ENCODE measurements at places on chromosomes 1 and 21.

DNA sequence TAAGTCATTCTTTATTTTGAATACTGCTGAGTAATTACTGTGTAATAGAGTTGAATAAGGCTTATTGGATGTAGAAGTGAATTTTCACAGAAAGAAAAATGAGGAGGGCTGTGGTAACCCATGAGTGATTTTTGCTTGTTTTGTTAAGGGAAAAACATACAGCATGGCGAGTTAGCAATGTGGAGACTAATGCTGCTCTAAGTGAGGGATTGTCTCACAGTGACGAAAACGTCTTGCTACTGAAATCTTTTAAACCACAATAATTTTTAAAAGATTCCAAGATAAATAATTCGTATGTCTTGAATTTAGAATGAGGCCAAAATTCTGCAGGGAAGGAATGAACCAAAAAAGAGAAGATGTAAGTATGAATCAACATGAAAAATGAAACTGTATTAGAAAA, 16.2 kb upstream of the PLA2G4A start:
- no peak for DNase-seq

GRCh38 chr1:172135076-172135672, 285.3 kb upstream of the C1orf105 start:
- DNase-seq = peak; percentile 53

GRCh38 chr1:181910905-181911304, 150.6 kb downstream of the ZNF648 start:
- no peak for DNase-seq

GRCh38 chr1:78274814-78275213, 216.0 kb upstream of the PTGFR start:
- no peak for DNase-seq

- DNase-seq = no peak
Measured at GRCh38 chr1:117237726-117238381, 27.1 kb upstream of the VTCN1 start.

GRCh38 chr1:245926888-245927287, 580.2 kb downstream of the SMYD3 start:
- no peak for DNase-seq

- DNase-seq = no peak
Measured at GRCh38 chr21:26157801-26158200, 12.8 kb downstream of the APP start.

DNA sequence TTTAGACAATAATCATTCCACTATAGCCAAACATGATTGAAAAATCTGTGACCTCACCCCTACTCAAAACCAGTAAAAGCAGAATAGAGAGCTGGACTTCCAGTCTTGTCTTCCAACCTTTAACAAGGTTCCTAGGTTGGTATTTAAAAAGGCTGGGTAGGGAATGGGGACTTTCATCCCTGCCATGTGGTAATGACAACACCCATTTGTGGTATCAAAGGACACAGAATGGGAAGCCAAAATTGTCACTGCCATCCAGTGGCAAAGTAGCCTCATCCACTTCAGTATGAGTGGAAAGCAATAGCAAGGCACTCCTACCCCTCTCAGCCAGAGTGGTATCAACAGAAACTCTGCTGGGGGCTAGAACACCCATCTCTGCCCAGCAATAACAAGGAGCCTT, 33.9 kb downstream of the UCHL5 start:
- DNase-seq = no peak

DNA sequence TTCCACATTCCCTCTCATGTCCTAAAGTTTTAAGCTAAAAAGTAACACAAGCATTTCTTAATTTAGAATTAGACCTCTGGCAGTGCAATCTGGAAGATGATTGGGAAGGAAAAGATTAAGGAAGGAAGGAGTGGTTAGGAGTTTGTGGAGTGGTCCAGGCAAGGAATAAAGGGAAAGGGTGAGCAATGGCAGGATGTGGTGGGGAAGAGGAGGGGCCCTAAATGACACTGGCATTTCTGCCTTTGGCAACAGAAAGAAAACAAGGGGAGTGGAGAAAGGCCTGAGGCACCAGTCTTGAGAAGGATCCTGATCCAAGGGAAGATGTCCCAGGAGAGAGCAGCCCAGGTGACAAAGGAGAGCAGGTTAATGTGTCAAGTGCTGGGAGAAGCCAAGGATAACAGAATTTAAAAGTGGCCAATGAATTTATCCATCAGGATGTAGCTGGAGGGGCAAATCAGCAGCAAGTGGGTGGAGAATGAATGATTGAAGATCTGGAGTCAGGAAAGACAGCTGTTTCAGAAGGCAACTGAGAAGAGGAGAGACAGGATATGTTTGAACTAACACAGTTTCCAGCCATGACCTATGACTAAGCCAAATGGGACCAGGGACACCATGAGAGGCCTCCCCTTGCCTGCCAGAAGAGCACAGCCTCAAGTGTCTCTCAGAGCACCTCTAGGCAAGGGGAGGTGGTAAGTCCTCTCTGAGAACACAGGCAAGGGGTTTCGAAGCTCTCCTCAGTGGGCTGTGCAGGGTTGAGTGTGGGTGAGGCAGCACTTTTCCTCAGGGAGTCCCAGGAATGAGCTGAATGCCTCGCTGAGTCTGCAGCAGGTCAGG, 20.9 kb upstream of the LY9 start:
- DNase-seq = no peak

GRCh38 chr1:60747353-60747752, 335.0 kb upstream of the NFIA start:
- DNase-seq = no peak

DNA sequence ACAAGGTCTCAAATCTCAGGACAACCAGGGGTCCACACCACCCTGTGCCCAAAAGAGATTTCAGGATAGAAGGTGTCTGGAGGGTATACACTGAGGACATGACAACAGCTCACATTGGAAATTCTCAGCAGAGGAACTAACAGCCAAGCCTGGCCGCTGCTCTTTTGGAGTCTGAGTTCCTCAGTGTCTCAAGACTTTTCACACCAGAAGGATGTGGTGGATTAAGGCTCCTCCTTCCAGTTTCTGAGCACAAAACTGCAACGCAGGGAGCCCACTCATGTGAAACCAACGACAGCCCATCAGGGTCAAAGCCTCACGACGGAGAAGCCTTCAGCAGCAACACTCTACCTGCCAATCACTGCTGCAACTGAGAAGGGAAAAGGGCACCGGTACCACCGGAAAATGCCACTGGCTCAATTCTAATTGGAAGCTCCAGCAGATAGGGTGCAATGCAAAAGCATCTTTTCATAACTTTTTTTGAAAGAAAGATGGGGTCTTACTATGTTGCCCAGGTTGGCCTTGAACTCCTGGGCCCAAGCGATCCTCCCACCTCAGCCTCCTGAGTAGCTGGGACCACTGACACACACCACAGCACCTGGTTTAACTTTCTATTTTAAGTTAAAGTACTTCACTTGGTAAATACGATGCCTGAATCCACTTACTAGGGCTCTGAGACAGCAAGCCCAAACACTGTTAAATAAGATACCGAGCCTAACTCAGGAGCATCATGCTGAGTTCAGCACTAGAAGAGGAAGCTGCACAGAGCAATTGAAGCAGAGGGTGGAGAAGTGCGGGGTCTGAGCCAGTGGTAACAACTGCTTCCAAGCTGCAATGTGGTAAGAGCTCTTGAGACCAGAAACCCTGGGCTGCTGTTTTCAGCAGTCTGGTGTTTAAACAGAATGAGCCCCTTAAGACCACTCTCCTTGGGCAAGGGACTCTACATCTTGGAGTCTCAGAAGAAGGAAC, 7.8 kb downstream of the CAPZB start:
- peak; percentile 41 for DNase-seq

DNA sequence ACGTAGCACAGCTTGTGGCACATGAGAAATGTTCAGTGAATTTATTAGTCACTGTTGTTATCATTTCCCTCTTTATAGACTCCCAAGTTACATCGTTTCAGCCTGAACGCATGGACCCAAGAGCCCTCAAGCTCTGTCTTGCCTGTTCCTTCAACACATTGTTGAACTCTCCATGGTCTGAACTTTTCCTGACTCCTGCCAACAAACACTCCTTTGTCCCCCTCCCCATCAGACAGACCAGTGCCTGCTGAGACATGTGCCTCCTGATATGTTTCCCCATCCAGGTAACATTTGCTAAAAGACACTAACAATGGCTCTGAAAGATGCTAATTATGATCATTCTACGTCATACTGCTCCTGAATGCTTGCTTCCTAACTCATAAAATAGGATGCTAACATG, 108.7 kb upstream of the NFIA start:
- no peak for DNase-seq

DNA sequence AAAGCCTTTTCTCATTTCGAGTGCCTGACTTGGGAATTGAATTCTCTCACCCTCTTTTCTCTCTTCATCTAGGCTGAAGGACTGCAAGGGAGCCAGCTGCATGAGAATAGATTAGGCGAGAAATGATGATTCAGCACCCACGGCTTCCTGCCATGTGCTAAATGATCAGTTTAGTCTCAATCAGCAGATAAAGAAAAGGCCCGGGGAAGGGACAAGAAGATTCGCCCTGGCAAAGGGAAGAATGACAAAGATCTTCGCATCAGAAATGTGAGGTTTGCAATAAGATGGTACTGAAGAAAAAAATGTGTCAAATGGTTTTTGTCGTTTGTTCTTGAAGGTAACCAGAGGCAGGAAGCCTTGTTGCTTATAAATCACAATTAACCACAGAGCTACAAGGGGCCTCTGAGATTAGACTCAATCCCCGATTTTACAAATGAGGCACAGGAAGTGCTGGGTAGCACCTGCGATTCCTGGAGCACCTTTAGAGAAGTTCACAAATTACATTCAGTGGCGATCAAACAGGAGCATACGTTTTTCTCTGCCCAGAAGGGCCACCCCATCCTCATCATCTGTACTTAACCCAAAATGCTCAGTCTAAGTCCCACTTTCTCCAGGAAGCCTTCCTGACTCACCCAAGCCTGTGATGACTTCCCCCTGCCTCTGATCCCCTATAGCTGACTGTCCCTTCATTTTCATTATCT, 183.4 kb downstream of the ZNF281 start:
- peak; percentile 37 for DNase-seq

GRCh38 chr1:26032656-26033357, 11.2 kb downstream of the EXTL1 start:
- DNase-seq = no peak

DNA sequence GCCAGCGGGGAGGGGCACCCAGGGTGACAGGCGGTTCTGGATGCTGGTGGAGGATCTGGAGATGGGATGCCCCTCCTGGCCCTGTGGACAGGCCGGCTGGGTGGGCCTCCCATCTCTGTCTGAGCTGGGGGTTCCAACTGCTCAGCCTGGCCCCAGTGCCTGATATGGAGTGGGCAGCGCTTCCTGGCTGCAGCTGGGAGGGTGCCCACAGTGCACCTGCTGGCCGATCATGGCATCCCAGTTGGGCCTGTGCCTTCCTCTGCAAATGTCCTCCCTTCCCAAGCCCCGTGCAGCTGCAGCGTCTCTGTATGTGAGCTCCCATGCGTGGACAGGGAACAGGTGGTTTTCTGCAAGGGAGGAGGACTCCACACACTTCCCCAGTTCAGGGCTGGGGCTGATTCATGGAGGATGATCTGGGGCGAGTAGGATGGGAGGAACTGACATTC, 2.1 kb downstream of the PFKL start:
- DNase-seq = no peak

DNA sequence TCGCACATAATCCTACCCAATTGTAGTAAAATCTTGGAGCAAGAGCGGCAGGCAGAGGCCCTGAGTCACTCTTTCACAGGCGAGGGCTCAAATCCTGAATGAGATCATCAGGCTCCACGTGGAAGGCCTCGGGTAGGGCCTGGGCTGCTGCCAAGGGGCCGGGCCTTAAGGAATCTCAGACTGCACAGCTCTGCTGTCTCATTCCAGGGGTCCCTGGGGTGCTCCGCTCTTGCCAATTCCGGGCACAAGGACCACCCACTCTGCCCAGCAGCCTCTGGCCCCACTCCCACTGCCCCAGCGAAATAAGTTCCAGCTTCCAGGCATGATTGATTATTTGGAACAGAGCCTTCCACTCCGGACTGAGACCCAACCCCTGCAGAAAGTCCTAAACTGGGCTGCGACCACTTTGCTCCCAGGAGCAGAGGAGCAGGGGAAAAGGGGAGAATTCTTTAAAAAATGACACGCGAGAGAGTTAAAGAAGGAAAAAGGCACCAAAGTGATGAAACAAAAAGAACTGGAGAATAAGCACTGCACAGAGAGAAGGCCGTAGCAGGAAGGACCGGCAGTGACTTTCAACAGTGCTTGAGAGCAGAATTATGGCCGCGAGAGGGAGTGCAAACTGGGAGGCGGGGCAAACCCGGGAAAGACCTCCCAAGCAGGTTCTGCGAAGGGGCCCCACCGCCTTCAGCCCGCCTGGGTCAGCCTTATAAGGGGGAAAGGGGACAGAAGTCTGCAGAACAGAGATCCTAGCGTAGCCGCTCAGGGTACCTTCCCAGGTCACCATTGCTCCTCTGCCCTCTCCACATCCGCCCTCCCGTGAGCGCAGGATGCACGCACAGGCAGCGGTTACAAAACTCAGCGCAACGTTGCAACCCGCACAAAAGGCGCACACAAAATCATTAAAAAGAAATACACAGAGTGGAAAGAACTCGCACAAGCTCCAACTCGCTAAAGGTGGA, 2.0 kb downstream of the ADAMTS1 start:
- peak; percentile 12 for DNase-seq

- no peak for DNase-seq
Measured at GRCh38 chr21:44885615-44886014, 12.1 kb upstream of the PTTG1IP start.

- no peak for DNase-seq
Measured at GRCh38 chr21:42277593-42277992, 37.6 kb downstream of the TFF3 start.

GRCh38 chr1:228037401-228038386, 30.9 kb downstream of the WNT3A start:
- peak; percentile 3 for DNase-seq

GRCh38 chr1:227390525-227390924, 72.2 kb upstream of the CDC42BPA start:
- no peak for DNase-seq

DNA sequence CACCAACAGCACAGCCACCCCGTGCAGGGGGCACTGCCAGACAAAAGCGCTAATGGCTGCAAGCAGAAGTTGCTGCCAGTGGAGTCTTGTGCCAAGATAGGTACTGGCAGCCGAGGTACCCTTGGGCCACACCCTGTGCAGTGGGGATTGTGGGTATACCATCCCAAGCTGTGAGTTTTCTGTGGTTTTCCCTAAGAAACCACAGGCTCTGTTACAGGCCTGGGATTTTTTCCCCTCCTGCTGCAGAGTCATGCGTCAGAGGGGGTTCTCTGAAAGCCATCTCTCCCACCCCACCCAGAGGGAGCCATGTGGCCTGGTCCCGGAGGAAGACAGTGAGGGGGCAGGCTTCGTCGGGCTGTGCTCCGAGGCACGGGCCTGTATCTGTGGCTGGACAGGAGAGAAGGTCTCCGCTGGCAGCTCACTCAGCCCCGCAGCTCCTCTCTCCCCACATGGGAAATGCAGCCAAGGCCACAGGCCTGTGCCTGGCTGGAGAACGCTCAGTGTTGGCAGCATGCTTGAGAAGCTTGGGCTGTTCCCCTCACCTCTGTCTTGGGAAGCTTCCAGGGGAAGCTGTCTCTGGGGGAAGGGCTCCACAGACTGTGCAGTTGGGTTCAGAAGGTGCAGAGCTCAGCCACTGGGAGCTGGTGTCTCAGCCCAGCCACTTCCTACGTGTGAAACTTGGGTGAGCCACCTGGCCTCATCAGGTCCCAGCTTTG, 42.5 kb downstream of the NEK2 start:
- no peak for DNase-seq

- no peak for DNase-seq
Measured at GRCh38 chr1:172431204-172431603, 10.7 kb downstream of the C1orf105 start.

- no peak for DNase-seq
Measured at GRCh38 chr1:208180421-208180820, 63.8 kb downstream of the PLXNA2 start.

- DNase-seq = no peak
Measured at GRCh38 chr1:93463960-93464359, 16.0 kb downstream of the FNBP1L start.

GRCh38 chr1:35691080-35691479, 27.6 kb downstream of the C1orf216 start:
- no peak for DNase-seq
